ENCODE measurements at places on chromosomes 2 and 18.

DNA sequence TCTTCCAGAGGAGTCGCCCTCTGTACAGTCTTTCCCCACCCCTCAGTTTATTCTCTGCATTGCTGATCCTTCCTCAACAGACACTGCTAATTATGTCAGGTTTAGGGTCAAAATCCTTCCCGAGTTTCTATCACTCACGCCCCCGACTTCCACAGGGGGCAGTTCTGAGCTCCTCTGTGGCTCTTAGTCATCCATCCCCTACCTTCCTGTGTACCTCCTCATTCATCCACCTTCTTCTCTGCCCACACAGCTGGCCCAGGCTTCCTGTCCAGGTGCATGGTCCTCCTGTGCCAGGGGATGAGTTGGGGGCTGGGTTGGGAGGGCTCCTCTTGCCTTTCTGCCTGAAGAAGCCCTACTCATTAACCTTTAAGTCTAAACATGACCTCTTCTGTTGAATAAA lies 202.9 kb downstream of the ARL4C start:
- no peak for DNase-seq

GRCh38 chr2:233597522-233597921 lies 19.9 kb upstream of the UGT1A8 start:
- no peak for DNase-seq

DNA sequence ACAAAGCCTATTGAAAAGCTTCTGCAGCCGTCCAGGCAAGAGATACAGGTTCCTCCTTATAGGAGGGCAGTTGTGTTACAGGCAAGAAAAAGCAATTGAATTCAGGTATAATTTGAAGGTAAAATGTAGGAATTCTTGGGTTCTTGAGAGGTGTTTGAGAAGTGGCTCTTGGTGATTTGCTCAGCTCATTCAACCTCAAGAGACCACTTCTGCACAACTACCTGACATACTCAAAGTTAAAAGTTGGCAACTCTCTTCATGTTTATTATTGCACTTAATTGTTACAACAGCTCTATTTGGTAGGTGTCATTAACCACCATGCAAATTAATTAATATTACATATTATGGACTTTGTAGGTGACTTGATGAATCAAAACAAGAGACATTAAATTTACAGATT lies 753.2 kb downstream of the ADCYAP1 start:
- DNase-seq = no peak

DNA sequence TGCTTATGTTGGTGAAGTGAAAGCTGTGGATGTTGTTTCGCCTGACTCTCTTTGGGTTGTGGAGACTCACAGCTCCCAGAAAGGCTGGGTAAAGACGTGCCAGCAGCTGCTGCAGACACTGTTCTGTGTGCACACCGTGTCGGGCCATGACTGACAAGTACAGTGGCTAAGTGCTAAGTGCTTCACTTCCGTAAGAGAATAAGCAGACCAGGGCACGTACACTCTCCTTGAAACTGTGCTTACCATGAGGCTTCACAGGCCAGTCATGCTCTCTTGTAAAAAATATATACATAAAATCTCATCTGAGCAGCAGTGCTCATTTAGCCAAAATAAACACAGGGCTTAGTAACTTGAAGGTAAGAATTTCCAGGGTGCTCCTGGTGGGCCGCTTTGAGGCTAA lies 86.0 kb downstream of the NRP2 start:
- no peak for DNase-seq

GRCh38 chr2:239456940-239457339 lies 56.1 kb upstream of the HDAC4 start:
- no peak for DNase-seq

DNA sequence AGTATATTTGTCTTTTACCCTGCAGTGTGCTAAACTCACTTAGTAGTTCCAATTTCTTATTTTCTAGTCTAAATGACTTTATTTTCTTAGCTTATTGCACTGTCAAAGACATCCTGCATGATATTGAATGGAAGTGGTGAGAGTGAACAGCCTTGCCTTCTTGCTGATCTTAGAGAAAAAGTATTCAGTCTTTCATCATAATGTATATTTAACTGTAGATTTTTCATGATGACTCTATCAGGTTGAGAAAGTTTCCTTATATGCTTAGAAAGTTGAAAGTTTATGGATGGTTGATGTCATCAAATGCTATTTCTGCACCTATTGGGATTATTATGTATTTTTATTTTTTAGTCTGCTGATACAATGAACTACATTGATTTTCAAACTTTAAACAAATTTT lies 21.3 kb upstream of the COL3A1 start:
- no peak for DNase-seq

- DNase-seq = no peak
Measured at GRCh38 chr2:134375935-134376334, 122.1 kb downstream of the MGAT5 start.

GRCh38 chr2:181289698-181290097 lies 167.5 kb upstream of the ITGA4 start:
- DNase-seq = no peak

- no peak for DNase-seq
Measured at GRCh38 chr2:41940745-41941063, 107.1 kb upstream of the PKDCC start.

DNA sequence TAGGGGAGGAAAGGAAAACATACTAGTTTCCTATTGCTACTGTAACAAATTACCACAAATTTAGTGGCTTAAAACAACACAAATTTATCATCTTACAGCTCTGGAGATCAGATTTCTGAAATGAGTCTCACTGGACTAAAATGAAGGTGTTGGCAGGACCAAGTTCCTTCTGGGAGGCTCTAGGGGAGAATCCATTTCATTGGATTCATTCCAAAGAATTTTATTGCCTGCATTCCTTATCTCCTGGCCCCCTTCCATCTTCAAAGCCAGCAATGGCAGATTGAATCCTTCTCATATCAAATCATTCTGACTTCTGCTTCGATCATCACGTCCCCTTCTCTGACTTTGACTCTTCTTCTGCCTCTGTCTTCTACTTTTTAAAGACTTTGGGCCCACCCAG lies 250.9 kb downstream of the IRS1 start:
- no peak for DNase-seq

- no peak for DNase-seq
Measured at GRCh38 chr2:161245671-161246070, 62.6 kb upstream of the PSMD14 start.

GRCh38 chr2:102052365-102052764 lies 60.6 kb downstream of the IL1R2 start:
- DNase-seq = no peak

- DNase-seq = no peak
Measured at GRCh38 chr2:196341277-196341841, 170.0 kb upstream of the STK17B start.

- no peak for DNase-seq
Measured at GRCh38 chr2:191174442-191174841, 23.6 kb upstream of the STAT4 start.

GRCh38 chr2:23137166-23137565 lies 247.8 kb upstream of the KLHL29 start:
- DNase-seq = no peak

DNA sequence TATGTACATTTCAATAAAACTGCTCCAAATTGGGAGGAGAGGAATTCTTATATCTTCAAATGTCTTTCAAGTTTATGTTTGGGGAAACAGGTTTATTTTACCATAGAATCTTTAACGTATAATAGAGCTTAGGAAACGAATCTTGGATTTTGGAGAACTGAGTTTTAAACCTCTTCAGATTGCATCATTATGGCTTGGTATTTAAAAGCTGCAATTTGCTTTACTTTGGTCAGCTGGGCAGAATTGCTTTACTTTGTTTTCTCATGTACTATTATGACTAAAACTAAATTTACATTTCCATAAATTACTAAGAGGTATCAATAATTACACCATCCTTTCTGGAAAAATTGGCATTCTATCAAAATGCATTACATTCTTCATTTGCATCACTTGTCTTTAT lies 54.6 kb downstream of the BAZ2B start:
- DNase-seq = peak; percentile 40

DNA sequence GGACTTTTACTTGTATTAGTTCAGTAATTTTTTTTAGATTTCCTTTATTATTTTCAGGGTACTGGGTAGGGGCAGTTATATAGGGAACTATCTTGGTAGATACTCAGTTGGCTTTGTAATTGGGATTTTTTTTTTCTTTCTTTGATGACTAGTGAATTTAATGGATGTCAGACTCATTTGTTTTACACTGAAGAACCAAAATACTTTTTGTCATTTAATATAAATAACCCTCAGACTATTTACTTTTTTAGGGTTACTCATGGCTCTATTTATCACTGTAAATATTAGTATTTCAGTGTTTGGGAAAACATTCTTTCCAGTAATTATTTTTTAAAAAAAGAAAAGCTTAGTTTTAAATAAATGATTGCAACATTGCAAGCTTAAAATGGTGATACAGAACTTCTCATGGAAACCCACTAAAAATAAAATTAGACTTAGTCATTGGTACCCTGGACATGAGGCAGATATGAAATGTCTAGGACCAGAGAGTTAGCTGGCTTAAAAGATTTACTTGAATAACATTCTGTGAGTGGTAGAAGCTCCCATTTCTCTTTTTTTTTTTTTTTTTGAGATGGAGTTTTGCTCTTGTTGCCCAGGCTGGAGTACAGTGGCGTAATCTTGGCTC lies 74.4 kb upstream of the CYP20A1 start:
- DNase-seq = no peak

DNA sequence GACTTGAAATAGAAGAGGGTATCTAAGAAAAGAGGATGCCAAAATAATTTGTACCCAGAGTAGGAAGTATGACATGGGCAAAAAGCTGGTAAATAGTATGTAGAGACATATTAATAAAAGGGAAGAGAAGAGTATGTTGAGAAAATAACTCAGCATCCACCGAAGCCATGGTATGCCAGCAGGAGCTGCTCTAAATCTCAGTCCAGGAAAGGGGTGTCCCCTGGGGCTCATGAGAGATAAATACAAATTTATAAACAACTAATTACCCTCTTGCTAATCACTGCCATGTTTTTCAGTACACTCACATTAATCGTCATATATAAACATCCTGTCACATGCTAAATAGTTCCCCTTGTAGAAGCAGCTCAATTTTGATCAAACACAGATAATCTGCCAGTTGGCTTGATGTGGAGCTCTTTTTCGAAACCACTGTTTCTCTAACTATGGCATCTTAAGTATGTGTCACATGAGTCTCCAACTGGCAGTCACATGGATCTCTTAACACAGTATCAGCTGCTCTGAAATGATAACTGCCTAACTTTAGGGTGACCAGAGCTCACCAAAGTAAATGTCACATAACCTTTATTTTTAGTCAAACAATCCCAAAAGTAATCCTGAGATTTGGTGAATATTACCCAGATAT lies 31.9 kb downstream of the EXOC6B start:
- no peak for DNase-seq

- no peak for DNase-seq
Measured at GRCh38 chr18:36187826-36188721, 777 bp downstream of the MOCOS start.

GRCh38 chr2:17375262-17375661 lies 143.0 kb downstream of the RAD51AP2 start:
- DNase-seq = no peak

- DNase-seq = no peak
Measured at GRCh38 chr2:180609626-180610340, 370.6 kb upstream of the UBE2E3 start.

DNA sequence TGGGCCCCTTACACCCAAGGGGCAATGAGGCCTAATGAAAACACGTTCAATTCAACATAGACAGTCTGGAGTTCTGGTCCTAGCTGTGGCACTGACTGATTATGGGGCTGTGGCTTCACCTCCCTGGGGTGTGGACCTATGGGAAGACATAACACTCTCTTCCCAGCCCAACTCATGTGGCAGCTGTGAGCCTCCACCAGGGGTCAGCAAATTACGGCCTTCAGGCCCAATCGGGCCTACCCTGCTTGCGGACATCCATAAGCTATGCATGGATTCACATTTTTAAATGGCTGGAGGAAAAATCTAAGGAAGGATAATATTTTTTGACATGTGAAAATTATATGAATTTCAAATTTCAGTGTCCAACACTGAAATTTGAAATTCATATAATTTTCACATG lies 101.3 kb downstream of the LOXHD1 start:
- DNase-seq = peak; percentile 30

DNA sequence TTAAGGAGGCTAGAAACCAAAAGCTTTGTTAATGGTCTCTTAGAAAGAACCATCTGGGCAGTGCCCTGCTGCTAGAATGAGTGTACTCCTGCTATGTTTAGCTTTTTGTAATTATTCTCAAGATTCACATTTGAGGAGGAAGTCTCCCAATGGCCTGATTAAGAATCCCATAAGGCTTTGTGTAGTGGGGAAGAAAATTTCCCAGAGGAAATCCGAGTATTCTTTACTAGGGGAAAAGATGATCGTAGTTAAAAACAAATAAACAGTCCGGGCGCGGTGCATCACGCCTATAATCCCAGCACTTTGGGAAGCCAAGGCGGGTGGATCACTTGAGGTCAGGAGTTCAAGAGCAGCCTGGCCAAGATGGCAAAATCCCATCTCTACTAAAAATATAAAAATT lies 117.9 kb downstream of the PTRHD1 start:
- DNase-seq = no peak

- DNase-seq = no peak
Measured at GRCh38 chr2:8435608-8436007, 246.2 kb upstream of the ID2 start.

- peak; percentile 20 for DNase-seq
Measured at GRCh38 chr2:112031473-112032223, 23.4 kb upstream of the TMEM87B start.

DNA sequence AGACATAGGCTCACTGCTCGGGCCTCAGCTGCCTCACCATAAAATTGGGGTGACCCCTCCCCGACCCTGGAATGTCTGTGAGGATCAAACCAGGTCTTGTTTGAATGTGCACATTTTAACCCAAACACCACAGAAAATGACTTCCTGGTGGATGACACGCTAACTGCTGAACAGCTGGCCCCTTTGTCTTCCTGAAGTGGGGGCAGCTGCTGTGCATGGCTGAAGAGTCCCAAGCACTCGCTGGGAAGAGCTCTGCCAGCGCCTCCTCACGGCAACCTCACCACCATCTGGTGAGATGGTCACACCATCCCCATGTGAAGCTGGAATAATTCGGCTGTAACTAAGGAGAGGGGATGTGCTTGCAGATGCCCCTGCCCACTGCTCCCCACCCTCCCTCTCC lies 34.0 kb downstream of the AQP12A start:
- no peak for DNase-seq

- peak; percentile 8 for DNase-seq
Measured at GRCh38 chr2:104976603-104977120, 61.2 kb upstream of the MRPS9 start.

- DNase-seq = no peak
Measured at GRCh38 chr2:95042472-95043271, 17.2 kb downstream of the MAL start.

- peak; percentile 67 for DNase-seq
Measured at GRCh38 chr2:196263181-196263747, 91.9 kb upstream of the STK17B start.

GRCh38 chr2:10688921-10689807 lies 611 bp downstream of the NOL10 start:
- DNase-seq = peak; percentile 25

GRCh38 chr2:44360749-44361329 lies 455 bp downstream of the PREPL start:
- peak; percentile 1 for DNase-seq
